ENCODE measurements at places on chromosomes 2 and 18. TPM values are rescaled to one million over a fixed set of nuclear protein-coding genes. Genes with fewer than 3 reads are reported as not detected.

NOTO gene
- not detected for total RNA-seq

G6PC2 gene
- not detected for total RNA-seq

PAIP2B gene
- total RNA-seq = 12.2 TPM

NETO1 gene
- total RNA-seq = 1.7 TPM

TCF23 gene
- not detected for total RNA-seq

DHX57 gene
- 20.8 TPM for total RNA-seq

EML6 gene
- total RNA-seq = 3.3 TPM

CAPN14 gene
- 0.41 TPM for total RNA-seq
